Progenitor cell of endocrine pancreas (in vitro differentiated cells): ENCODE measurements at places on chromosomes 6 and 20. TPM values are rescaled to one million over a fixed set of nuclear protein-coding genes. Genes with fewer than 3 reads are reported as not detected.

TNFRSF21 gene
- 46.3 and 49.7 TPM in 2 replicates for total RNA-seq

DNA sequence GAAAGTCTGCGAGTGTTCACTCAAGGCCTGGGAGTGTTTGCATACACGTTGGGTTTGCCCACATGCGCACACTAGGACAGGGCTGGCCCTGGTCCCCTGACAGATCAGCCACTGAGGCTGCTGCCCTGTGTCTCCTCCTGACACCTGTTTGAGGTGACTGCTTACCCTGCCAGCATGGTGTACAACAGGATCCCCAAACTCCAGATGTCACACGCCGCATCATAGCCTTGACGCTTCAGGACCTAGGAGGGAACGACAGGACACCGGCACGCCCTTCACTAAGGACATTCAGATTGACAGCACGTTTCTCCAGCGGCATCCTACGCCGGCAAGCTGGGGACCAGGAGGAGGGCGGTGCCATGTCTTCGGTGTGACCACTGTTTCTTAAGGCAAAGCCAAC, 37.0 kb upstream of the MPC1 start:
- no peaks in the 10 kb centered on the region for H3K4me1 ChIP-seq
- no peak overlapping the region for H3K4me3 ChIP-seq
- DNase-seq, result no peak
- no peaks in the 10 kb centered on the region for H3K27me3 ChIP-seq
- H3K27ac ChIP-seq, result no peak overlapping the region

GRCh38 chr20:33685328-33686099, 671 bp downstream of the E2F1 start:
- H3K27ac ChIP-seq, result peak overlapping the region; percentile 80
- peaks cover 2% of the 10 kb centered on the region for H3K36me3 ChIP-seq
- H3K4me1 ChIP-seq, result peaks cover 17% of the 10 kb centered on the region
- H3K27me3 ChIP-seq, result no peaks in the 10 kb centered on the region
- peak overlapping the region; percentile 77 for H3K4me3 ChIP-seq
- peak; percentile 50 for DNase-seq

DNA sequence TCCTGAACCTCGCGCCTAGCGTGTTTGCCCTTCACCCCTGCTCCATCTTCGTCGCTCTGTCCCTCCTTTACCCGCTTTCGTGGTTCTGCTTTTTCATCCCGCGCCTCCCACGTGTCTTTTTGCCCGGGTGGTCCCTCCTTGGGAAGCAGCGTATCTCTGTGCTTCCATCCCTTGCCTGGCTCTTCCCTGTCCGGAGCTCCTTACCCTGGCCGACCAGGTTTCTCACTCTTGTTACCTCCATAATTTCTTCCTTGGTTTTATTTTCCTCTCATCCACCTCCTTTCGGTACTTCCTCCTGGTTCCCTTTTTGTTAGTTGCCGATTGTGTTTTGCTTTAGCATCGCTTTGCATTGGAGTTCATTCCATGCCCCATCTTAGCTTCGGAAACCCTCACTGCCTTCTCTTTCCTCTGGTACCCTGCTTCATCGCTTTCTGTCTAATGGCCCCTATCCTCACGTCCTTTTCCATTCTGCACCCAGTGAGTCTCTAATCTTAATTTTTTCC, 735 bp downstream of the FAM135A start:
- H3K27ac ChIP-seq, result peak overlapping the region; percentile 92
- H3K36me3 ChIP-seq, result peaks cover 5% of the 10 kb centered on the region
- peak overlapping the region; percentile 82 for H3K4me3 ChIP-seq
- peaks cover 12% of the 10 kb centered on the region for H3K4me1 ChIP-seq
- H3K27me3 ChIP-seq, result peaks cover 5% of the 10 kb centered on the region

DDO gene
- total RNA-seq, result not detected in 2 replicates

LTA gene
- total RNA-seq, result not detected in 2 replicates

GRCh38 chr6:126788861-126789365, 329.6 kb upstream of the RSPO3 start:
- no peaks in the 10 kb centered on the region for H3K4me1 ChIP-seq
- H3K27ac ChIP-seq, result no peak overlapping the region
- H3K36me3 ChIP-seq, result no peaks in the 10 kb centered on the region
- peaks cover 6% of the 10 kb centered on the region for H3K27me3 ChIP-seq

- peaks cover 2% of the 10 kb centered on the region for H3K27me3 ChIP-seq
- H3K27ac ChIP-seq, result no peak overlapping the region
- no peak overlapping the region for H3K4me3 ChIP-seq
- H3K36me3 ChIP-seq, result no peaks in the 10 kb centered on the region
These were observed 39.7 kb upstream of the CARMIL1 start for GRCh38 chr6:25239498-25239897.

- peaks cover 10% of the 10 kb centered on the region for H3K27me3 ChIP-seq
- no peak for DNase-seq
- peaks cover 8% of the 10 kb centered on the region for H3K4me1 ChIP-seq
- H3K27ac ChIP-seq, result no peak overlapping the region
- no peak overlapping the region for H3K4me3 ChIP-seq
- H3K36me3 ChIP-seq, result peaks cover 5% of the 10 kb centered on the region
These were observed 8.0 kb upstream of the BANF2 start for GRCh38 chr20:17691758-17692157.

GRCh38 chr20:50735813-50736212, 4.4 kb downstream of the PARD6B start:
- no peak overlapping the region for H3K4me3 ChIP-seq
- peaks cover 18% of the 10 kb centered on the region for H3K36me3 ChIP-seq
- peaks cover 53% of the 10 kb centered on the region for H3K4me1 ChIP-seq
- DNase-seq, result no peak

GRCh38 chr20:62404761-62405107, 2.4 kb downstream of the CABLES2 start:
- H3K4me3 ChIP-seq, result no peak overlapping the region
- no peak for DNase-seq
- H3K36me3 ChIP-seq, result peaks cover 4% of the 10 kb centered on the region
- H3K27me3 ChIP-seq, result peaks cover 7% of the 10 kb centered on the region

- H3K27me3 ChIP-seq, result no peaks in the 10 kb centered on the region
- H3K4me3 ChIP-seq, result no peak overlapping the region
- no peak overlapping the region for H3K27ac ChIP-seq
- H3K36me3 ChIP-seq, result peaks cover 4% of the 10 kb centered on the region
These were observed 249.4 kb downstream of the PTPRK start for GRCh38 chr6:128271011-128271410.

UBD gene
- 1.9 and 2.6 TPM in 2 replicates for total RNA-seq

PI3 gene
- not detected in 2 replicates for total RNA-seq

GRCh38 chr6:112150363-112150762, 63.0 kb downstream of the FAM229B start:
- no peaks in the 10 kb centered on the region for H3K36me3 ChIP-seq
- H3K27ac ChIP-seq, result no peak overlapping the region
- no peak overlapping the region for H3K4me3 ChIP-seq
- H3K27me3 ChIP-seq, result no peaks in the 10 kb centered on the region
- peaks cover 9% of the 10 kb centered on the region for H3K4me1 ChIP-seq
- DNase-seq, result no peak

GRCh38 chr6:47337519-47337918, 27.8 kb upstream of the TNFRSF21 start:
- H3K4me3 ChIP-seq, result no peak overlapping the region
- H3K27ac ChIP-seq, result peak overlapping the region; percentile 58
- no peaks in the 10 kb centered on the region for H3K36me3 ChIP-seq
- H3K27me3 ChIP-seq, result peaks cover 39% of the 10 kb centered on the region
- peaks cover 7% of the 10 kb centered on the region for H3K4me1 ChIP-seq

DNA sequence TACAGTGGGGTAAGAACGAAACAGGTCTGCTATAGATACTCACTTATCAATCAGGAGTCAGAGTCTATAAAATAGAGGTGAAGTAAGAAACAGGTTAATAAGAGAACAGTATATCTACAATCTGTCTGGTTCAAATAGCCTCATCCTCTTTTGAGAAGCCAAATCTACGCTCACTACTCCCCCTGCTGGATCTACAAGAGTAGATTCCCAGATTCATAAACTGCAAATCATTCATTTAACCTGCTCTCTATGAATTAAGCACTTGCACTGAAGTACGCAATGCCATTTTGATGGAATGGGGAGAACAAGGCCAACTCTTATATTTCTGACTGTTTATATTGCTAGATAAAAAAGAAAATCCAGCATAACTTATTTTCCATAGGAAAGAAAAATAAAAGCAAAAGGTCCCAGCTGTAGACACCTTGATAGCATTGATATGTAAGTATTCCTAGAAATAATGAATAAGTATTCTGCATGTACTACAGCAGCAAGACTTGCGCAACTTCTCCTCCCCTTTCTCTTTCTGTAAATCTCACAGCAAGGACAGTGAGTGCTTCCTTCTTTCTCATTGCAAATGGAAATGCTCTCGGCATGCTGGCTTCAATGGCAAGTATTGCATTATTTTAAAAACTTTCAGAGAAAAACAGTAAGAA, 92.3 kb downstream of the RFX6 start:
- no peaks in the 10 kb centered on the region for H3K36me3 ChIP-seq
- no peak overlapping the region for H3K4me3 ChIP-seq
- no peaks in the 10 kb centered on the region for H3K27me3 ChIP-seq
- peaks cover 14% of the 10 kb centered on the region for H3K4me1 ChIP-seq
- no peak for DNase-seq

GRCh38 chr6:70973604-70974003, 16.7 kb upstream of the B3GAT2 start:
- H3K27me3 ChIP-seq, result peaks cover 12% of the 10 kb centered on the region
- peaks cover 6% of the 10 kb centered on the region for H3K4me1 ChIP-seq
- H3K4me3 ChIP-seq, result no peak overlapping the region
- DNase-seq, result no peak
- no peak overlapping the region for H3K27ac ChIP-seq
- no peaks in the 10 kb centered on the region for H3K36me3 ChIP-seq

DNA sequence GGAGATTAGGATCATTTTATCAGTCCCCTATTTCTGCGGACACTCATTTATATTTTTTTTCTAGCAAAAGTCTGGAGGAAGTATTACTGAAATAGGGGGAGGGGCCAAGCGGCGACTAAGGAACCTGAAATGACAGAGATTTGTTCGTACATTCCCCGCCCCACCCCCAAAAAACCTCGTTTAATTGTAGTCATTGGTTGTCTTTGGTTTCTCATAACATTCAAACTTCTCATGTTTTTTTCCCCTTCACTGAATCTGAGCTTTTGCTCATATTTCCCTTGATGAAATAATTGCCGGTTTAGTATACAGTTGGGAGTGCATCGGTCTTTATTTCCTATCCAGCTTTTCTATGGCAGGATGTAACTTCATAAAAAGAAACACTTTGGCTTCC, 768 bp upstream of the FYN start:
- H3K4me3 ChIP-seq, result peak overlapping the region; percentile 86
- H3K4me1 ChIP-seq, result peaks cover 30% of the 10 kb centered on the region
- no peaks in the 10 kb centered on the region for H3K36me3 ChIP-seq
- DNase-seq, result no peak
- peaks cover 13% of the 10 kb centered on the region for H3K27me3 ChIP-seq

- DNase-seq, result peak; percentile 37
These were observed 447 bp downstream of the MCM3 start for GRCh38 chr6:52284131-52284459.

DNA sequence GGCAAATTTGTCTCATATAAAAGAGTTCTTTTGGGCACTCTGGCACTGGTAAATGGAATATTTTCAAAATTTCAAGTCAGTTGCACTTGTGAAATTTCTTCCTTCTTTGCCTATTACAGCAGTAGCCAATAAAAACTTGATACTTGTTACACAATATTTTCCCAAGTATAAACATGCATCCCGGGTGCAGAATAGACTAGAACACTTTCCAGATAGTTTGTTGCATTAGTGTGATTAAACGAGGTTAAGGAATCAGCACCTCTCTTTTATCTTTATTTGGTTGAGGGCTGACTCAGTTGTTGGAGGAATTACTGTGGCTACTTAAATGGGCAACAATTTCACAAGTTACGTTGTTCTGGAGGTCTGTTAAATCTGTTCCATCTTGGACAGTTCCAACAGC, 467.5 kb downstream of the CDKAL1 start:
- H3K27ac ChIP-seq, result no peak overlapping the region
- DNase-seq, result no peak
- H3K4me3 ChIP-seq, result no peak overlapping the region
- H3K4me1 ChIP-seq, result peaks cover 26% of the 10 kb centered on the region

DNA sequence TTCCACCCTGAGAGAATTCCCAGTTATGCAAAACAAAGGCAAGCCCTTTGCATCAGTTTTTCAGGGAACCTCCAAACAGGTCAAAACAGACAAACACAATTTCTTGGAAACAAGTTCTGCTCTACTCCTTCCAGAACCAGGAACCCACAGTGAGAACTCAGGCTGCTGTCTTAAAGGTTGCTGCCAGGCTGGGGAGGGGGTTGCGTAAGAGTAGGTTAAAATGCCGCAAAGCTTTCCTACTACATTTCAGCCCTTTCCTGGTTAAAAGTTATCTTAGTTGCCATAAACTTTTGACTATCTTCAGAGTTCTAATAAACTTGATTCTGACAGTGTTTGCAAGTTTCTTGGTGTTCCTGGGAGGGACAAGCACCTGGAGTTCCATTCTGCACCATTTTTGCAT, 33.8 kb downstream of the KPNA5 start:
- no peak overlapping the region for H3K27ac ChIP-seq
- no peaks in the 10 kb centered on the region for H3K4me1 ChIP-seq
- no peak for DNase-seq
- H3K4me3 ChIP-seq, result no peak overlapping the region
- H3K27me3 ChIP-seq, result no peaks in the 10 kb centered on the region

DNA sequence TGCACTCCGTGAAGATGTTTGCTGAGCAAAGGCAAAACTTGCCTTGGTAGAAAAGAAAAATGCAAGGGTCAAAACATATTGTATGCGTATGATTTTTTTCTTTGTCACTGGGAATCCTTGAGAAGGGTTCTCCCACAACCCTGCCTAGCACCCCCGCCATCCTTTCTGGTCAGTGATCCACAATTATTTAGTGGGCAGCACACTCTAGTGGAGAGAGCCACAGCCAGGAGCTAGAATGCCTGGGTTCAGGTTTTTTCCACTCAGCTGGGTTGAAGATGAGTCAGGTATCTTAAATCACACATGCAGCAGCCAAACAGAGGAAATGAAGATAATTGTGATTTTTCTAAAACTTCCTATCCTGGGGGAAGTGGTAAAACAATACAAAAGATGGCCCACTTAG, 243.1 kb downstream of the PKHD1 start:
- no peaks in the 10 kb centered on the region for H3K36me3 ChIP-seq
- no peak for DNase-seq
- no peak overlapping the region for H3K27ac ChIP-seq
- no peaks in the 10 kb centered on the region for H3K4me1 ChIP-seq
- H3K27me3 ChIP-seq, result peaks cover 3% of the 10 kb centered on the region
- no peak overlapping the region for H3K4me3 ChIP-seq

DNA sequence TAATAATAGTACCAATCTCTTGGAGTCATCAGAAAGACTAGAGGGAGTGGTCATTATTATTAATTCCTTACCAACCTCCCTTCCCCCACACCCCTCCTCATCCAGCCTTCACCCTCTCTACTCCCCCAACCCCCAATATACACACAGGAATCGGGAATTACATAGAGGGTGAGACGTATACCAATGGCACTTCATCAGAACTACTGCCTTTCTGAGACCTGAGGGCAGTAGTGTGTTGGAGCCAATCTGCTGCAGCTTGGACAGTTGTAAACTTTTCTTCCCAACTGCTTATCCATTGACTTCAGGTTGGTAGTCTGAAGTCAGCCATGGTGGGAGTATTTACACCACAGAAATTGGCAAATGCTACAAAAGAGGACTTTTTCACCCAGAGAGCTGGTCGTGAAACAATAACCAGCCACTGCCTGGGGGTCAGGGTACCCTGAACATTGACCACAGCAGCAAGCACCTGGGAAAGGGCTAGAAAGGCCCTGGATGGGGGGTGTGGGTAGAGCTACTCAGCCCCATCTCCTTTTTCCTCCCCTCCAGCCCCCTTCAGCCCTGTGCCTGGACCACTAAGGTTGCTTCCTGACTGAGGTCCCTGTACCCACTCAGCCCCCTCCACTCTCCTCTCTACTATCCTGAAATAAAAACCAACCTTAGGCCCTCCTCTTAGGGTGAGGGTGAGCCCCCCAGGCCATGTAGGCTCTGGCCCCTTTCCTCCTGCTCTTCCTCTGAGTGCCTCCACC, 161.5 kb downstream of the MRPL14 start:
- H3K27ac ChIP-seq, result peak overlapping the region; percentile 44
- no peaks in the 10 kb centered on the region for H3K4me1 ChIP-seq
- DNase-seq, result no peak
- no peak overlapping the region for H3K4me3 ChIP-seq
- no peaks in the 10 kb centered on the region for H3K36me3 ChIP-seq
